Stimulated activated CD8-positive, alpha-beta memory T cell treated with anti-CD3 and anti-CD28 coated beads, Interleukin-7, amount 100 ng/mL, for 24 hours (primary cell): ENCODE measurements at places on chromosomes 13 and 19.
A peak's percentile ranks its signal among the peaks of the same experiment; 100 is the strongest.

DNA sequence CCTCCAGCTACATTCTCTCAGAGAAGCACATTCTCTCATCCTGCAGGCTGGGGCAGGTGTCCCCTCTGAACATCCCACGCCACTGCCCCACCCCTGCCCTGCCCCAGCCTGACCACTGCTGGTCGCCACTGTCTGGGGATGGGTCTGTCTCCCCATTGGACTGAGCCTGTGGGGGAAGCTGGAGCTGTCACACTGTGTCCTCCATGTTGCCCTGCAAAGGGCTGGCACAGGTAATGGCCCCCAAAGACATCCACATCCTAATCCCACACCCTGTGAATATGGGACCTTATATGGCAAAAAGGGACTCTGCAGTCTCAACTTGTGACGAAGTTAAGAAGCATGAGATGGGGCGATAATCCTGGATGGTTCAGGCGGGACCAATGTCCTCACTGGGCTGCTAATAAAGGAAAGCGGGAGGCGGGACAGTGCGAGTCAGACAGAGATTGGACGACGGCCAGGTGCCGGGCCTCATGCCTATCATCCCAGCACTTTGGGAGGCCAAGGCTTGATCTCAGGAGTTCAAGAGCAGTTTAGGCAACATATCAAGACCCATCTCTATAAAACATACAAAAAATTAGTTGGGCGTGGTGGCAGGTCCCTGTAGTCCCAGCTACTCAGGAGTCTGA is 9.1 kb downstream of the AP2S1 start:
- DNase-seq = no peak

DNA sequence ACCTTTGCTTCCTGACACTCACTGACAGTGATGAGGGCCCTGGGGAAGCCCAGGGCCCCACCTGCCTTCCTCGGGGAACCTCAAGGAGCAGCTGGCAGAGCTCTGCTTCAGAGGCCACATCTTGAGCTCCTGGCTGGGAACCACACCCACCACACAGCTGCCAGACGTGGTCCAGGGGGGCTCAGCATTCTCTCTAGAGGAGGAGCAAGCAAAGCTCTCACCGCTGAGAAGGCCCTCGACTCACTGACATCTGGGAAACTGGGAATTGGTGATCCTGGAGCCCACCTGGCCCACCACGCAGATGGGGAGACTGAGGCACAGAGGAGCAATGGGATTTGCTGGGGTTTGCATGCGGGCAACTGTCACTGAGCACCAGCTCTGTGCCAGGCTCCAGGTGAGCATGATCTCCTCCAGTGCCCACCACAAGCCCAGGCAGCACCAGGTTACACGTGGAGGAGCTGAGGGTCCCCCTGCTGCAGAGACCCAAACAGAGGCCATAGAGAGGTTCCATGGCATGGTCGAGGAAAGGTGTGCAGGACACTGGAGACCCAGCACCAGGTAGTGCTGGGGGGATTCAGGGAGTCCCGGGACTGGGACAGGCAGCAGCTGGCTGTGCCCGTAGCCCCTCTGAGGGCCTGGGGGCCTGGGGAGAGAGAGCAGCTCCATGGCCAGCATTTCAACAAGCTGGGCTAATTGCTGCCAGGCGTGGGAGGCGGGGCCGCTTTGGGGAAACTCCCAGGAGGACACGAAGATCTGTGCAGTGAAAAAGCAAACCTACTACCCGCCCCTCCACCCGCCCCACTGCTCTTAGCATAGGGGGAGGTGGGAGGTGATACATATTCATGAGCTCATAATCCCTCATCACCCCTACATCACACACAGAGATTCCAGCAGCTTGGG is 33.4 kb downstream of the PEPD start:
- DNase-seq = no peak

DNA sequence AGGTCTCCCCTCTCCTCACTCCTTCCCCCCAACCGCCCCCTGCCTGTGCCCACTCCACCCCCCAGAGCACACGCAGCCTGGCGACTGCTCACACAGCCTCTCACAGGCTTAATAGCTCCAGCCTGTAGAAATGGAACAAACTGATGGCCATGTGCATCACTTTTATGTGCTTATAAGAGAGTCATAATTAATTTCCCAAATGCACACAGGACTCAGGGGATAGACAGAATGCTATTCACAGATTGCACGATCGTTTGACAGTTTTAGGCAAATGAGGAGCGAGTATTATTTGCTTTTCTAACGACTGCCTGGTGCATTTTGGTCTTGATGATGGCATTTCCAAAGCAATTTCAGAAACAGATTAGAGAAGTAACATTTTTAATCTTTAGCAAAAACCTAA is 97.7 kb upstream of the VSTM2B start:
- no peak for DNase-seq

- no peak for DNase-seq
Measured at GRCh38 chr19:8337728-8338127, 5.3 kb downstream of the KANK3 start.

DNA sequence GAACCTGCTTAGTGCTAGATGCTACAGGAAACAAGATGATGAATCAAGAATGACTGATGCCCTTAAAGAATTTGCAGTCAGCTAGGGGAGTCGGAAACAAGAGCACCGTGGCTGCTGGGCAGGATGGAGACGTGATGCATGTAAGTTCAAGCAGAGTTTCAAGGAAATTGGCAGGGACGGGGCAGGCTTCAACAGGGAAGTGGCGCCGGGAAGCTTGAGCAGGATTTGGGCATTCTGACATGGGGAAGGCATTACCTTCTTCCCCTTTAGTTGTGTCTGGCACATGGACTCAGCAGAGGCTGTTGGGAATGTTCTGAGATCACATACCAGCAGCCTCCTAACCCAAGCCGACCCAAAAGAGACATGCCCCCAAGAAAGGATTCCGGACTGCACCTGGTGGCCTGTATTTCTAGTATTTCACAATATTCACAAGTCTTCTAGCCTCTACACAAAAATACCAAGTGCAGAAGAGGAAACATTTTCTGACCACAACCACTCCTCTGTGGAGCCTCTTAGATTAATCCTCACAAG is 138.2 kb downstream of the CRYL1 start:
- no peak for DNase-seq

DNA sequence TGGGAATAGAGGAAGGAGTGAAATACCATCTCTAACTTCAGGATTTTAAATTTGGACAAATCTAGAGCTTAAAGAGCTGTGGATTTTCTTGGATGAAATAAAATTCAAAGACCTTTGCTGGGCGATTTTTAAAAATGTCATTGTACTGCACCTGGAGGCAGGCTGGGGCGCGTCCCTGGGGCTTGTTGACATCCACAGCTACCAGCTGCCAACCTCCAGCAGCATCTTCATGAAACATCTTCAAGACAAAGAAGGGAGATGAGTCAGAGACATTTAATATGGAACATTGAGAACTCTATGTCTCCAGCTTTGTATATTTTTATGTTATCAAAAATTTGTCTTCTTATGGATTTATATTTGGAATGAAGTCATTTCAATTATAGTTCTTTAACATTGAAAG is 132.5 kb downstream of the NALCN start:
- no peak for DNase-seq

GRCh38 chr13:20789665-20790064 is 15.9 kb upstream of the EEF1AKMT1 start:
- no peak for DNase-seq

DNA sequence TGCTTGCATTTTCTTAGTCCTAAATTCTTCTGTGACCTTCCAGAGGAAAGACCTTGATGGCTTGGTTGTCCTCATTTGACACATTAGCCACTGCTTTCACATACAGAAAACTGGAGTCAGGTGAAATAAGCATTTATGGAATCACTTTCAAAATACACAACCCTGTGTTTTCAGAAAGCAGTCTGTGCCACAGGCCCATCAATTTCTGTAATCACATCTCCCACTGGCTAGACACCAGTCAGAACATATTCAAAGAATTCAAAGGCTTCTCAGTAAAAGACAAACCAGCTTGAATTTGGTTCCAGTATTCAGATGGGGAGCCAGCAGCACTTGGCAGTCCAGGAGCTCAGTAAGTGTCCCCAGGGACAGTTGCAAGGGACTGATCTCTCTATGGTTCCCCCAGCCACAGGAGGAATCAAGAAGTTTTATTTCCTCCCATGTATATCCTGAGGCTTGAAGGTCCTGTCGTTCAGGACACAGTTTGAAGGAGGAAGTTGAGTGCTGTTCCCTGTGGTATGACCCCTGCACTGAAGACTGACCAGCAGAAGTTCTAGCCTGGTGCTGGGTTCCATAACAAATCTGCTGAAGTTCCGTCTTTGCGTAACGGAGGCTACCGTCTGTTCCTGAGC is 214.3 kb downstream of the FOXO1 start:
- DNase-seq = no peak

- no peak for DNase-seq
Measured at GRCh38 chr13:33453936-33454335, 168.4 kb upstream of the STARD13 start.

DNA sequence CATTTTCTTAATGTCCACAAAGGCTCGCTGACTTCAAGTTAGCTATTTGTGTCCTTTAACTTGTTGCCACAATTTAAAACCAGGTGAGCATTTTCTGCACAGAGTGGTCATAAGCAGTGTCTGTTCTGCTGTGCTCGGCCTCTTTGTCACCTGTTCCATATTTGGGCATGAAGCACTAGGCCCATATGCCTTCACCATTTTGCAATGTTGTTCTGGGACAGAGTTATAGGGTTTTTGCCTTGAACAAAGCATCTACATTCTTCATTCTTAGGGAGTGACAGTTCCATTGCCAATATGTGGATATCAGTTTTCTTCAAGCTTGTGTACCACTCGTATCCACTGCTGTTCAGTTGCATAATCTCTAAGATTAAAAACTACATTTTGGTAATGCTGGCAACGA is 56.1 kb downstream of the LRCH1 start:
- no peak for DNase-seq

DNA sequence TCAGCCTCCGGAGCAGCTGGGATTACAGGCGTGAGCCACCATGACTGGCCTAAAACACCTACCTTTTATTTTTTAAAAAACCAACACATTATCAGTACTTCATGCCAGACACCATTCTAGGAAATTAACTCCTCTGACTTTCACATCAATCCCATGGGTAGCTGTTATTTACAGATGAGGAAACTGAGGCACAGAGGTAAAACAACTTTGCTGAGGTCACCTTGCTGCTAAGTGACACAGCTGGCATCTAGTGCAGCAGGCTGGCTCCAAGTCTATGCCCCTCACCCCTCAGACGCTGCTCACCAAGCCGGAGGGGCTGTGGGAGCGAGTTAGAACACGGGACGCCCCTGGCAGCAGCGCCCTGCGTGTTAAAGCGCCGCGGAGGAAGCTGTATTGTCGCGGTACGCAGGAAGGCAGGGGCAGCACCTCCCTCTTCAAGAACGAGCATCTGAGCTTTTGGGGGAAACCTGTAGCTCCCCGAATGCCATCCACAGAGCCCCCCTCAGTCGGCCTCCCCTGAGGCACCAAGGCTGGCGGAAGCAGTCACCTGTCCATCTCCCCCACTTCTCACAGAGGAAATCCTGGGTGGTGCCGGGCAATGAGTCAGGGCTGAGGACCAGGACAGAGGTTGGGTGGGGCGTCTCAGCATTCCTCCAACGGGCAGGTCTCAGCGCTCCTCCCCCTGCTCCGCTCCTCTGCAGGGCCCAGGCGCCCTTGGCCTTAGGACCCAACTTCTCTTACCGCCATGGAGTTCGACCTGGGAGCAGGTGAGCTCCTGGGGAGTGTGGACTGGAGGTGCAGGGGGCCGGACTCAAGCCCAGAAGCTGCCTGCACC is at the start of gene C19orf33:
Gene C19orf33, plus strand, starts transcription at position 735 of the 835 bp plus-strand sequence. Its CDS starts 11 bp downstream, at position 746.
- DNase-seq = no peak

DNA sequence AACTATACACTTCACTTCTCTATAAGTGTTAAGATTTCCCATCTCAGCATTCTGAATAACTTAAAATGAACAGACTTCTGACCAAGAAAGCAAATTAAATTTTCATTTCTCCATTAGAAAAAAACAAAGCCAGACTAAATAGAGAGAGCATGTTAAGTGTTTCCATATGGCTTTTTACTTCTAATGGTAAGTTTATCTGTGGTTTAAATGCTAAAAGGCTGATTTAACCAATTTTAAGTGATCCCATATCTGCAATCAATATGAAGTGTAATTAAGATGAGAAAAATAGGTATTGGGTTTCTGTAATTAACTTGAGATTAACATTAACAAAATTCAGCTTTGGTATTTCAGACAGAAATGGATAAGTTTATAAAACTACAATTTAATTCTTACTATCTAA is 107.8 kb downstream of the ELF1 start:
- DNase-seq = no peak

DNA sequence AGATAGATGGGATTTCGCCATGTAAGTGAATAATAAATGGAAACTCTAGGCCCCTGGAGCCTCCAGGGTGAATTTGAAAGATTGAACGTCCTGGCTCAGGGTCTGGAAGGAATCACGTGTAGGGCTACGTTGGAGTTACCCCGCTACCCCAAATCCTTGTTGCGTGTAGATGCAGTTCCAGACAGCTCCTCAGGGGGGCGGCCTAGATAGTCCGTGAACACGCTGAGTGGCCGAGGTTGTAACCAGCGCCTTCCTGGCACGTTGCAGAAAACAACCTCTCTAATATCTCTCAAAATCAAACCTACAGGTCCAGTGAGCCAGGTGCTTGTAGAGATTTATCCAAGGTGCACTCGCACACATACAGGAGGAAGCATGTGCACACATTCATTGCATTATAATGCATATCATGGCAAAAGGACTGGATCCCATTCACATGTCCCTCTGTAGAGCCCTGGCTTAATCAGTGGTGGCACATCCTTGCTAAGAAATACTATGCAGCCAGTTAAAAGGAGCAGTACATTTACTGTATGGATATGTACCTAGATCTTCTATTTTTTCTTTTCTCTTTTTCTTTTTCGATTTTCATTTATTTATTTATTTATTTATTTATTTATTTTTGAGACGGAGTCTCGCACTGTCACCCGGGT is 2.5 kb upstream of the KEAP1 start:
- peak; percentile 79 for DNase-seq
